Common myeloid progenitor, CD34-positive (primary cell): ENCODE measurements at places on chromosomes 3 and 15.

DNA sequence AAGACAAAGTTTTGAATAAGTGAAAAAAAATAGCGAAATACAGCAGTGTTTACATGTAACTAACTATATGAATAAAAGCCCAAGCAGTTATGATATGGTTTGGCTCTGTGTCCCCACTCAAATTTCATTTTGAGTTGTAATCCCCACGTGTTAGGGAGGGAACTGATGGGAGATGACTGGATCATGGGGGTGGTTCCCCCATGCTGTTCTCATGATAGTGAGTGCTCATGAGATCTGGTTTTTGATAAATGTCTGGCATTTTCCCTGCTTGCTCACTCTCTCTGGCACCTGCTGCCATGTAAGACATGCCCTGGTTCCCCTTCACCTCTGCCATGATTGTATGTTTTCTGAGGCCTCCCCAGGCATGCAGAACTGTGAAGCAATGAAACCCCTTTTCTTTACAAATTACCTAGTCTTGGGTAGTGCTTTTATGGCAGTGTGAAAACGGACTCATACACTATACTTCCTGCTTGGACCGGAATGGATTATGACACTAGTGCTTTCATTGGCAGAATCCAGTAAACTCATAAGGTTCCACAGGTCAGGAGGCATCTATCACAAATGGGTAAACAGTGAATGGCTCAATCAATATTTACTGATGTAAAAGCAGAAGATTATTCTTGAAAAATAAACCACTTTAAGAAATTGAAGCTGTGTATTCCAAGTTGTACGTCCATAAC lies 192.1 kb downstream of the CBLB start:
- no peak for DNase-seq

- DNase-seq = no peak
These were observed 15.3 kb upstream of the ABHD17C start for GRCh38 chr15:80679804-80680175.

DNA sequence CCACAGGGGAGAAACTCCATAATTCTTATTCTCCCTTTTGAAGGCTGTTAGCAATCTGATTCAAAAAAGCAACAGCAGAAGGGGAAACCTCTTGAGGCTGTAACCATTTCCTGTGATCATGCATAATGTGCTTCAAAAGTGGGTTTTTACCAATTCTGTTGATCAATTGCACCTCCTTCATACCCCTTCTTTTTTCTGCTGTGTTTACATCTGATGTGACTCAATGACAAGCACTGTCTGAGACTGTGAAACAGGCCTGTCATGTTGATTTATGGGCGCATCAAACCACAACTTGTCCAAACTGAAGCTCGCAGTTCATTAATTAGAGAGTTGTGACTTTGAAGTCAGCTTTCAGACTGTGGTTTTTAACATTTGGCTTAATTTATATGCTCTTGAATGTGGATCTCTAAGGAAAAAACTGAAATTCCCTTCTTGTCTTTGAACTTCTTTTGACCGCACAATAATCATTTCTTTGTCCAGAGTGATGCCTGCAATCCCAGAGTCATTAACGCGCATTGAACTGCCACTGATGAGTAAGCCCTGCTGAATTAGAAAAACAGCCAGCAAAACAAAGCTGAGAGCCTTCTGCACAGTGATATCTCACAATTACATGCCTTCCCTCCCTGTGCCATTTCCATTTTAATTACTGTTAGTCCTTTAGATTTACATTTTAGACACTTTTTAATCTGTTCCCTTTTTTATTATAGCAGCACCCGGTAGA lies 532.8 kb downstream of the FOXP1 start:
- DNase-seq = peak; percentile 36

GRCh38 chr3:114308830-114309229 lies 15.0 kb downstream of the TIGIT start:
- DNase-seq = no peak

DNA sequence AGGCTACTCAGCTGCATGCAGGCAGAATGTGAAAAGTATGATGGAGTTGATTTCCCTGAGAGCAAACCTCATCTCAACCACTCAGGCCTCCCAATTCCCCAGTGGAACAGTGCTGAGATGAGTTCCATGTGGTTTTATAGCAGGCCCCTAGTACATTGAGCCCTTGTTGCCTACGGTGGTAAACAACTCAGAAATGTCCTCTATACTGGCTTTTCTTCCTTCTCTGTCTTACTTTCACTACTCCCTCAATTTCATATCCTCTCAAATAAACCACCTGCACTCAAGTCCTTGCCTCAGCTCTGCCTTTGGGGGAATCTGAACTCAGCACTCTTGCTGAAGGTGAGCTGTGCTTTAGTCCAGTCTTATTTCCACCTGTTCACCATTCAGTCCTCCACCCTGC lies 399.9 kb downstream of the PDCD6IP start:
- no peak for DNase-seq
